Right renal cortex interstitium (tissue), 3 donors: ENCODE measurements at places on chromosomes 5 and 9.

- peak; percentile 61 for DNase-seq
Observed at GRCh38 chr9:120715389-120715924, 1.2 kb upstream of the MEGF9 start.

- no peak for DNase-seq
Observed at GRCh38 chr5:124825983-124826337, 79.5 kb upstream of the ZNF608 start.

- DNase-seq: no peak
Observed at GRCh38 chr9:91972076-91972626, 22.1 kb upstream of the ROR2 start.

DNA sequence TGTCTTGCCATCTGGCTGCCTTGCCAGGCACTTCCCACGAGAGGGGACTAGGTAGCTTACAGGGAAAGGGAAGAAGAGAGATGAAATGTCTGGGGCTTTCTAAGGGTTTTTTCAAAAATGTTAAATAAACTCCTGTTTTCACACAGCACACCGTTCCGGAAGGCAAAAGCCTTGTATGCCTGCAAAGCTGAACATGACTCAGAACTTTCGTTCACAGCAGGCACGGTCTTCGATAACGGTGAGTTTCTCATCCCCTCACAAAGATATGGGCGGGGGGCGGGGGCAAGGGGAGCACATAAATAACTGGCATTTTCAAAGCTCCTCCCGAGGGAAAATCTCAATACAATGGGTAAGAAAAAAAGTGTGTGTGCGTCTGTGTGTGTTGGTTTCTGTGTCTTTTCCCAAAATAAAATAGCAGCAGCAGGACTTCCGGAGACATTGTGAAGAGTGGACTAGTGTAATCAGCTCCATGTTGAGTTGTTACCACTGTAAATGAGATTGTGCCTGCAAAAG lies 189.6 kb downstream of the NR3C1 start:
- DNase-seq: no peak

GRCh38 chr5:143552680-143553079 lies 149.2 kb upstream of the NR3C1 start:
- no peak for DNase-seq

GRCh38 chr9:131227112-131227958 lies 49.0 kb downstream of the FAM78A start:
- no peak for DNase-seq

GRCh38 chr5:150046031-150046430 lies 40.3 kb downstream of the CSF1R start:
- DNase-seq: no peak

DNA sequence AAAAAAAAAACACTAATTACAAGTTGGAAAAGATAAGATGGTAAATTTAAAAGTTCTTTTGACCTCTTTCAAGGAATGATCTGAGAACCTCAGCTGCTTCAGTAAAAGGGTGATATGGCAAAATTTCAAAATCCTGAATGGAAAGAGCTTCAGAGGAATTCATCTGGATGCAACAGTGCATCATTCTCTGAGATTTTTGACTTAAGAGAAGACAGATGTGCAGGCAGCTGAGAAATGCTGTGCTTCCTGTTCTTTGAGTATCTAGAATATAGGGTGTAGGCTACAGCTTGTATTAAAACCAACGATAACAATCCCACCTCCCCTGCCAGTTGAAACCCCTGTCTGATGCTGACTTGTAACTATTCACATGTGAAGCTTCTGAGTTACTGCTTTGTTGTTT lies 6.2 kb downstream of the FRMPD1 start:
- no peak for DNase-seq

GRCh38 chr5:103941596-103941995 lies 379.0 kb upstream of the NUDT12 start:
- no peak for DNase-seq

DNA sequence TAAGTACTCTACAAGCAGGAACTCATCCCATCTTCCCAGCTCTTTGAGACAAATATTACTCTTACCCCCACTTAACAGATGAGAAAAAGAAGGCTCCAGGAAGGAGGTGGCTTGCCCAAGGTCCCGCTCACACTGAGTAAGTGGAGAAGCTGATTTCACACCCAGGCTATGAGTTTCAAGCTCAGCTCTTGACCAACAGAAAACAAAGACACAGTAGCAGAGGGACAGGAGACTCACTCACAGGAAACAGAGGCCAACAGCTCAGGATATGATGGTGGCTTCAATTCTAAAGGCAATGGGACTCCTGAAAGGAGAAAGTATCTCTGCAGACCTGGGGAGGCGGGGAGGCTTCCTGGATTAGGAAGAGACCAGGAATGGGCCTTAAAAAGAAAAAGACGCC lies 6.7 kb upstream of the TCF7 start:
- DNase-seq: no peak

GRCh38 chr5:77379558-77380061 lies 112.5 kb downstream of the WDR41 start:
- no peak for DNase-seq

DNA sequence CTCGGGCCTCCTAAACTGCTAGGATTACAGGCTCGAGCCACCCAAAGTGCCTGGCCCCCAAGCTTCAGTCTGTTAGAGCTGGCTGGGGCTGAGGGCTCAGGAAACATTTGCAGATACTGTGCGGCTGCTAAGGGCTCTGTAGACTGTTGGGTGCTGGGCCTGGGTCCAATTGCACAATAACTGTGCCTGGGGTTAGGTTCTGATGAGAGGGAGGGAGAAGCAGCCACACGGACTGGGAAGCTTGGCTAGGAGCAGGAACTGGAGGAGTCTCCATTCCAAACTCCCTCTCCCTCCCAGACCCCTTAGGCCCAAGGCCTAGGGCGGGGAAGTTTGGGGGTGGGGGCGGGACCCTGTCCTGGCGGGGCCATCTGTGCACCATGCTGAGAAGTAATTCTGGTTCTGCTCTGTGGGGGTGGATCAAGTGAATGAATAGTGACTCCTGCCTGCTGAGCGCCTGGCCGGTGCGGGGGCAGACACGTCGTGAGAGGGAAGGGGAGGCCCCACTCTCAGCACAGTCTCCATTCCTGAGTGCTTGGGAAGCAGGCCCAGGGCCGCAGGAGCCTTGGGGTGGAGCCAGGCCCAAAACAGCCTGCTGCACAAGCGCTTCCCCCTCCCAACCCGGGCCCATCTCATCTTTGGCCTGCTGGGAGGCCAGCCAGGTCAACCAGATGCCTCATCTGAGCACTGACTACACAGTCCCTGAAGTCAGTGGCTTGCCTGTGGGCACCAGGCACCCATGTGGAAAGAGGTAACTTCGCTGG lies 1.5 kb downstream of the ASS1 start:
- DNase-seq: no peak

- DNase-seq: peak; percentile 85
Observed at GRCh38 chr5:107672211-107673038, 1.7 kb upstream of the EFNA5 start.

GRCh38 chr5:171907725-171908343 lies 98.6 kb downstream of the FBXW11 start:
- DNase-seq: peak; percentile 47

DNA sequence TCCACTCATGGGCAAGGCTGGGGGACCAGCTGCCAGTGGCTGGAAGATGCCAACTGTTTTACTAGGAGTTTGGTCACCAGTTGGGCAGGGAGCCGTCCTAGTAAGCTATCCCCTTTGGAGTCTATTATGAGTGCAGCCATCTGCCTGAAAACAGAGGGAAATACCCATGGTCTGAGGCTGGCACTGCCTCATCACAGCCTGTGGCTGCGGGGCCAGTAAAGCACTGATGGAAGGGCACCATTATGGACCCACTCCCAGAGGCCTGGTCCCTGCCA lies 187.2 kb upstream of the PANK3 start:
- DNase-seq: no peak

DNA sequence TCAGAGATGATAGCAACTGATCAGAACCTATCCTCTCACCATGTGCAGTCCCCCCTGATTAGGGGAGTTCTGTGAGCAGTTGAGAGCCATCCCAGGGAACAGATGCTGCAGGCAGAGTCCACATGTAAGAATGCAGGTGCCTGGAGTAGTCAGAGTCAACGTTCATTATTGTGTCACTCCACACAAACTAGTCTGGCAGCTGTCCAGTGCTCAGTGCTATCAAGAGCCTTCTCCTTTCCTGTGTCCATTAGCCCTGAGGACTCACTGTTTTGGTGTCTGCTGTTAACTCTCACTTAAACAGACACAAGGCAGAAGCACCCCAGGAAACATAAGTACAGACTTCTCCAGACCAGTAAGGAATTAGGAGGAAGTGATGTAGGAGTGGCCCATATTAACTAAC lies 2.5 kb downstream of the SH3TC2 start:
- DNase-seq: no peak

DNA sequence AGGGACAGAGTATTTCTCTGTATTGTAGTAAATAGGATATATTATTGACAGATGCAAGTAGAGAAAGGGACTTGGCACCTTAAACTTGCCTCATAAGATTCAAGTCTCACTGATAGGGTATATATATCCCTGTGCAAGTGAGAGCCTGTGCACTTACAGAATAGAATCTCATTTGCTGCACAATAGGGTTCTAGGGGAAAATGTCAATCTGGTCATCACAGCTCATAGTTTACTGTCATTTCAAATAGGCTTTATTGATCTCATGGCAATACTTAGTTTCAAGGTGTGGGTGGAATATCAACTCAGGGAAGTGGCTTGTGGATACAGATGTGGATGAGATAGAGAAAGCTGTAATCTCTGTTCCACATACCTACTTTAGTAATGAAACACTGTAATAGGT lies 42.3 kb downstream of the TGFBR1 start:
- no peak for DNase-seq

DNA sequence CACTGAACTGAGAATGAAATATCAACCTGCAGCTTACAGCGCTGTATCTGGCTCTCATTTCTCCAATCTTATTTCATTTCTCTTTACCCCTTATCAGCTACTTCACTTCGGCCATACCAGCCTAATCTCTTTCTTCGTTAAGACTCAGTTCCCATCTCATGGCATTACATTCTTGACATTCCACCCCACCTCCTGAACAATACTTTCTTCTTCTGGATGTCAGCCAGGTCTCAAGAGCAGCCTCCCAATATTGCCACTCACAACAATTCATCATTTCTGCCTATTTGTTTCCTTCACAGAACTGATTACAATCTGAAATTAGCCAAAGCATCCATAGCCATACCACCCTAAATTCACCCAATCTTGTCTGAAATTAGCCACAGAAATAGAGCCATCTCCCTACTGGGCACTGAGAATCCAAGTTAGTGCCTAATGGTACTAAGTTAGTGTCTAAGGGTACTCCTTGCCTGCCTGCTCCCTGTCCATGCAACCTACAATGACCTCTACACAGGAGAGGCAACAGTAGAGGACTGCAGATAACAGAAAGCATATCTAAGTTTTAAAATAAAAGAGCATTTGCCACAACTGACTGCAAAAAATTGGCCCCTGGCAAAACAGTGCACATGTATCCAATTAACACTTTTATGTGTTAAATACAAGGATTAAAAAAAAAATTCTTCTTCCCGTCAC lies 35.2 kb downstream of the SETX start:
- no peak for DNase-seq

- DNase-seq: no peak
Observed at GRCh38 chr5:130692770-130693169, 472.3 kb downstream of the HINT1 start.

DNA sequence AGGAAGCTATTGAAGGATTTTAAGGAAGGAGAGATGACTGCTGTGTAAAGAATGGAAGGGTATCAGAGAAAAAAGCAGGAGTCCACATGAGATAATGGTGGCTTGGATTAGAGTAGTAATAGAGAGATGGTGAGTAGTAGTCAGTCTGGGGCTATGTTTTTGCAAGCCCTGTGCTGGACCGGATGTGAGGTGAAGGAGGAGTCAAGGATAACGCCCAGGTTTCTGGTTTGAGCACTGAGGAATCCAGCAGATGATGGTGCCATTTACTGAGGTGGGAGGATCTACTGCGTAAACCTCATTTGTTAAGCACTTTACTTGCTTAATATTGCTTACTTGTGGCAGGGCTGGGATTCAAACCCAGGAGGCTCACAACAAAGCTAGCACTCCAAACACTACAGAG lies 1.1 kb downstream of the TIGD6 start:
- no peak for DNase-seq

GRCh38 chr5:124414973-124415372 lies 331.5 kb downstream of the ZNF608 start:
- DNase-seq: no peak

DNA sequence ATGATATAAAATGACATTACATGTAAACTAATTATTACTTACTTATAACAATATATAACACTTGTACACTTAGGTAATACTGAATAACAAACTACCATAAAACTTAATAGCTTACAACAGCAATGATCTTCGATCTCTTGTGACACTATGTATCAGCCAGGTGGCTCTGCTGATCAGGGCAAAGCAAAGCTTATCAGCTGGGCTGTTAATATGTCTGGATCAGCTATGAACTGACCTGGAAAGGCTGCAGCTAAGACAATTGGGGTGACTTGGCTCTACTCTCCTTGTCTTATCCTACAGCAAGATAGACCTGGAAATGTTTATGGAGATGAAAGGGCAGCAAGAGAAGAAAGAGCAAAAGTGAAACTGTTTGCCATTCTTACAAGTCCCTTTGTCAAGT lies 511.3 kb downstream of the TLR4 start:
- no peak for DNase-seq

GRCh38 chr9:69874301-69875060 lies 53.9 kb downstream of the CFAP95 start:
- peak; percentile 43 for DNase-seq

GRCh38 chr5:1293416-1294205 lies 1.3 kb downstream of the TERT start:
- no peak for DNase-seq

GRCh38 chr5:64606926-64607325 lies 83.4 kb upstream of the SHISAL2B start:
- no peak for DNase-seq

DNA sequence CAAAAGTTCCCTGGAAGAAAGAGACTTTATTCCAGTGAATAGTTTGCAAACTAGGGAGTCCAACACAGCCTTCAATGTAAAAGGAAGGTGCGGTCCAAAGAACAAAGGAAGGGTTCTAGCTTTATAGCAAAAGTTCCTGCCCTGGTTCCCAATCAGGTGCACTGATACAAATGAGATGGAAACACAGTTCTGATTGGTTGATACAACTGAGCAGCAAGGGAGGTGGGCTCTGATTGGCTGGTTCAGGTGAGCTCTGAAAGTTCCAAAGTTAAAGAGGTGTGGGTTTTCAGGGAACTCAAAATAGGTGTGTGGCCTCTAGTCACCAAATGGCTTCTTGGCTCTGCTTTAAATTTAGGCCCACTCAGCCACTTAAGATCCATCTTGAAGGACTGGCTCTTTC lies 43.1 kb downstream of the P4HA2 start:
- DNase-seq: no peak
